ENCODE measurements at places on chromosomes 1 and 21.

- DNase-seq = no peak
These were observed 6.8 kb upstream of the TEKT2 start for GRCh38 chr1:36076979-36077573.

DNA sequence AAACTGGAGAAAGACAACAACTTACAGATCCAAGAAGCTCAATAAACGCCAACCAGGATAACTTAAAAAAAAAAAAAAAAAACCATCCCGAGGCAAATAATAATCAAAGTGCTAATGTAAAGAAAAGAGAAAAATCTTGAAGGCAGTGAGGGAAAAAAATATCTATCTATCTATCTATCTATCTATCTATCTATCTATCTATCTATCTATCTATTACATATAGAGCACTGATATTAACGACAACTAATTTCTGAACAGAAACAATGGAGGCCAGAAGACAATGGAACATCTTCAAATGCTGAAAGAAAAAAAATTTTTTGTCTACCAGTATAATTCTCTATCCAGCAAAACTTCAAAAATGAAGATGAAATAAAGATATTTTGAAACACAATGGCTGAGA is 18.0 kb downstream of the PACC1 start:
- peak; percentile 19 for DNase-seq

DNA sequence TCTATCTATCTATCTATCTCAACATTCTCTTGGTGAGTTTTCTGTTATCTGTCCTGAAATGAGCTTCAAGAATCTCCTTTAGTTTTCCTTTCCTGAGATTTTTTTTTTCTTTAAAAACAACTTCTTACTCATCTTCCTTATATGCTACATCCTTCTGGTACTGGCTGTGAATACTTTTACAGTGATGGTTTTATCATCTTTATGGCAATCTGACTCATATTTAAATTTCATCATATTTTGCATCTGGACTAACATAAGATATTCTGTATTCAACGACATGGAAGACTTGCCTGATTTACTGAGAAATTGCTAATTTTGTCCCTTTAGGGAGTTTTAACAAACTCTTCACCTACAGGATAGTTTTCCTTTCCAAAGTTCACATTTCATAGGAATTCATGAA is 33.0 kb downstream of the PDE4B start:
- peak; percentile 59 for DNase-seq

- peak; percentile 70 for DNase-seq
These were observed 5.7 kb upstream of the TPRG1L start for GRCh38 chr1:3618881-3619671.

GRCh38 chr1:25099343-25099951 is 132.9 kb downstream of the SYF2 start:
- DNase-seq = no peak

DNA sequence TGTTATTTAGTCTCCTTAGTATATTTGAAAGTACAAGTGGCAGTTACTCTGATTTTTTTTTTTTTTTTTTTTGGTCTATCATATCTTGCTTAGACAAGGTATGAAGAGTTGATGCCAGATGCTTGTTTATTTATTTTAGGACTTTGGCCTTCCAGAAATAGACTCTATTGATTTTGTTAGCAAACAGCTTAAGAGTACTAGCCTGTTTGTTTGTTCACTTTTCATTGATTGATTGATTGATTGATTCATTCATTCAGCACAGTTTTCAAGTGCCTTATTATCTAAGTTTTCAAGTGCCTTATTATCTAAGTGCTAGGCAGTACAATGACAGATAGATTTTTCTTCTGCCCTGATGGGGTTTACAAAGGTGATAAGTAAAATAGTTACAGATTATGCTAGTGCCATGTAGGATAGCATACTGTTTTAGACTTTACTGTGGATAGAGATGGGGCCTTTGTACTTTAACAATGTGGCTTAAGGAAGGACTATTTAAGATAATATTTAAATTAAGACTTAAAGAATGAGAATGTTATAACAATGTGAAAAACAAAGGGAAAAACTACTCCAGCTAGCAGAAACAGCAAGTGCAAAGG is 50.5 kb downstream of the MTF2 start:
- DNase-seq = no peak

GRCh38 chr1:164515231-164515630 is 43.8 kb upstream of the PBX1 start:
- no peak for DNase-seq

GRCh38 chr1:234433563-234434285 is 45.3 kb downstream of the TARBP1 start:
- peak; percentile 70 for DNase-seq

DNA sequence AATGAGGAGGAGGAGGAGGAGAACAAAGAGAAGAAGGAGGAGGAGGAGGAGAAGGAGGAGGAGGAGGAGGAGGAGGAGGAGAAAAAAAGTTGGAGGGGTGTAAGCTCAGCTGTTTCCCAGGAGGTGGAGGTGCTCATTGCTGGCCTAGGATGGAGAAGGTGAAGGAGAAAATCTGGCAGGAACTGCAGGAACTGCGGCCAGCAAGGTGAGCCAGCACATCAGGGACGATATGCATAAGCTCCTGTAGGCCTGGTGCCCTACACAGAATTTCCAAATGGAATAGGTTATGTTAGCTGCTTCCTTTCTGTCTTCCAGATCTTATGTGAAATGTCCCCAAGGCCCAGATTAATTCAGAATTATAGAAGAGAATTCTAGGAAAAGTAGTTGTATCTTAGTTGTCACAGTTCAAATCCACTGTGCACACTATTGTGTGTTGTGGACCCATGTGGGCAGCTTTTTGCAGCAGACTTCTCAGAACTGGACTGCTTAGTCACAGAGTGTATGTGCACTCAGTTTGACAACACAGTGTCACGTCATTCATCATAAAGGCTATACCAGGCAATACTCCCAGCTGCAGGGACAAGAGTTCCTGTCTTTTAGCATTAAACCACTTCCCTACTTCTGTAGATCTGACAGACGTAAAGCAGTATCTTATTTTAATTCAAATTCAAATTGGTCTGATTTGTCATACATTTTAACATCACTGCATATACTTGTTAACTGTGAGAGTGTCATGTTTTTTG is 303.7 kb downstream of the HLX start:
- DNase-seq = no peak

DNA sequence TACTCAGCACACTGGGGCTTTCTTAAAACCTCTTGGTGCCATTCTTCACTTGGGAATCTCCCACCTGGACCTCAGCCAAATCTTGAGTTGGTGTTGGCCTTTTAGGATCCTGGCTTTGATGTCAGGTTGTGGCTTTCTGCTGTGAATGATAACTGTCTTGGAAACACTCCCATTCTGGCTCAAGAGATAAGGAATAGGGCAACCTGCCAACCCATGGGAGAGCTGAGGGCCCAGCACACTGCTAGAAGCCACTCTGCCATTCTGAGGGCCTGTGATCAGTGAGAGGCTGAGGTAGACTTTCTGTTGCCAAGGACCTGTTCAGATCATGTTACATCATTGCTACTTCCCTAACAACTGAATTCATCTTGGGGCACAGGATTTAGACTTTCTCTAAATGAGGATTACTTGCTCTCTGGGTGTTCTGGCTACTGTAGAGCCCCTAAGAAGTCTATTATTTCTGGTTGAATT is 45.8 kb downstream of the TTC39A start:
- DNase-seq = peak; percentile 28

GRCh38 chr1:38701088-38701487 is 158.5 kb downstream of the RRAGC start:
- DNase-seq = no peak

GRCh38 chr1:232596666-232597303 is 33.1 kb downstream of the SIPA1L2 start:
- no peak for DNase-seq

DNA sequence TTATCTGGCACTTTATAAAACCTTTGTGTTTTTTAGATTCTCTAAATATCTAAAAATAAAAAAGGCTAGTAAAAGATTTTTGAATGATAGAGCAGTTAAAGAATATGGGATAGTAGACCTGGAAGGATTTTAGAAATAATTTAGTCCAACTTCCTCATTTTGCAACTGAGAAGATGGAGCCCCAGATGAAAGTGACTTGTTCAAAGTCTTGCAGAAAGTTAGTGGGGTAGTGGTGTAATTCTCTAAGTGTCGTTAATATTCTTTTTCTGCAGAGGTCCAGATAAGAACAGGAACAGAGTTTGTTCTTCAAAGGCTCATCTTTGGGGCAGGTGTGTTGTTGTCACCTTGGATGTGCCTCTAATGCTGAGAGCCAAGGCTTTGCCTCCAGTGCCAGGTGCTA is 159.5 kb downstream of the DISC1 start:
- no peak for DNase-seq

GRCh38 chr1:92065042-92065441 is 10.2 kb downstream of the SETSIP start:
- DNase-seq = no peak

DNA sequence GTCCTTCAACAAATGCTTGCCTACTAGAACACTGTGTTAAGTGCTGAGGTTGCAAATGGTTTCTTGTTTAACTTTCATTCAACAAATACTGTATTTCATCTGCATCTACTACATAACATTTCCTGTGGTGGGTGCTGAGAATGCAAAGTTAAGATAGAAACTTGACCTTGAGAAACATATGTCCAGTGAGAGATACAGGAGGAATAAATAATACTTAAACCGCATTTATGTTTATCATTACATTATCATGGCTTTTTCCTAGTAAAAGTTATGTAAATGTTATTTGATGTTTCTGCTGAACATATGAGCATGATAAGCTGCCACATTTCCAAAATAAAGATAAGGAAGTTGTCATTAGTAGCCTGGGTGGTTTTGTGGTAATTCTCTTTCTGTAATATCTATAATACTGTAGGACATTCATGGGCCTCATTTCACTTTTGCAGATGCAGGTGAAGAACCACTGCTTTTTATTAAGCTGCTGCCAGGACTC is 590.4 kb downstream of the PLPP3 start:
- no peak for DNase-seq

DNA sequence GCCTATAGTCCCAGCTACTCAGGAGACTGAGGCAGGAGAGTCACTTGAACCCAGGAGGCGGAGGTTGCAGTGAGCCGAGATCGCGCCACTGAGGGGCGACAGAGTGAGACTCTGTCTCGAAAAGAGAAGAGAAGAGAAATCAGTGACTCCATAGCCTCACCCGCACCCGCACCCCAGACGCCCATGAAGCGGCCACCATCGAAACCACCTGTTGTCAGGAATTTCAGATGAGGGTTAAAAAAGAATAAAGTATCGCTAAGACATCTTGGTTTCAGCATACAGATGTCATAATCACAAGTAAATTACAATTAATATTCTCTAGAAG is 47.4 kb downstream of the NPHP4 start:
- no peak for DNase-seq

DNA sequence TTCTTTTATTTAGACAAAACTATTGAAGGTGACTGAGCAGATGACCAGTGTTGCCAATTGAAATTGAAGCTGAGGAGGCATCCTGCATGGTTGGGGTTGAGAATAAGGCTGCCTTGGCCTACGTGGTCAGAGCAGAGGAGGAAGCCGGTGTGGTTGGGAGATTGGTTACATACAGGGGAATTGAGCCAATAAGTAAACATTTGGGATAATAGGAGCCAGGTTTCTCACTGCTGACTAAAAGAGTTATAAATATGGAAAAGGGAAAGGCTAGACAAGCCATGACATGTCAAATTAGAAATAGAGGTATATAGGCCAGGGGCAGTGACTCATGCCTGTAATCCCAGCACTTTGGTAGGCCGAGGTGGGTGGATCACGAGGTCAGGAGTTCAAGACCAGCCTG is 15.8 kb downstream of the SNX7 start:
- DNase-seq = peak; percentile 89

DNA sequence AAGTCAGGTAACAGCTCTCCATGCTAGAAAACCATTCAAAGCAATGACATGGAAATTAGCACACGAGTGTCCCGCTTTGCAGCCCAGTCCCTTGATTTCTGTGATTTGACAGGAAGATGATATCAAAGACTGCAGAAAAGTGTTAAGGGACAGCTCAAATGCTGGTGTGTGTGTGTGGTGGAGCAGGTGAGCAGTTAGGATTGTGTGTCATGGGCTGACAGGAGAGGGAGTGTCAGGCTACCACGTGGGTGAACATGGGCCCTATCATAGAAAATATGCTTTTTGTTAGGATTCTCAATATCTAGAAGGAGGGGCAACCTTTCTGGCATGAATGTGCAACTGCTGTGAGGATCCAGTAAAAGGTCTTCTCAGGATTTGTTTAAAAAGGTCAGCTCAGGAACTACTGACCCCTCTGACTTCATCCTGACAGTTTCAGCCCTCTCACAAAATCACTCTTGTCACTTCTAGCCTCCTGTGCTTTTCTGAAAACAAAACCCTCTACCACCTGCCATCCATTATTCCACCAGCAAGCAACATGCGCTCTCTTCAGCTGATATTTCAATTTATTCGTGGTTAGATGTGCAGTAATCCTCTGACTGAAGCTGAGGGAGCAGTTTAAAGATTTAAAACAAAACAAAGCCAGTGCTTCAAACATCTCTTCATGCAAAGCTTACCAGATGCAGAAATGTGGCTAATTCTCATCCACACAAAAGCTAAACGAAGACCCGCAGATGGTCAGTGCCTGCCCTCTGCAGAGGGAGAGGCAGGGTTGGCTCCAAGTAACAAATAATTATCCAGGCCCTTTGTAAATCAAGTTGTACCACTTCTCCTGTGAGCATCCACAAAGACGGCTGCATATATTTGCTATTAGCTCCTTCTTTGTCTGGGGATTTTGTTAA is 397.9 kb downstream of the PTBP2 start:
- no peak for DNase-seq

DNA sequence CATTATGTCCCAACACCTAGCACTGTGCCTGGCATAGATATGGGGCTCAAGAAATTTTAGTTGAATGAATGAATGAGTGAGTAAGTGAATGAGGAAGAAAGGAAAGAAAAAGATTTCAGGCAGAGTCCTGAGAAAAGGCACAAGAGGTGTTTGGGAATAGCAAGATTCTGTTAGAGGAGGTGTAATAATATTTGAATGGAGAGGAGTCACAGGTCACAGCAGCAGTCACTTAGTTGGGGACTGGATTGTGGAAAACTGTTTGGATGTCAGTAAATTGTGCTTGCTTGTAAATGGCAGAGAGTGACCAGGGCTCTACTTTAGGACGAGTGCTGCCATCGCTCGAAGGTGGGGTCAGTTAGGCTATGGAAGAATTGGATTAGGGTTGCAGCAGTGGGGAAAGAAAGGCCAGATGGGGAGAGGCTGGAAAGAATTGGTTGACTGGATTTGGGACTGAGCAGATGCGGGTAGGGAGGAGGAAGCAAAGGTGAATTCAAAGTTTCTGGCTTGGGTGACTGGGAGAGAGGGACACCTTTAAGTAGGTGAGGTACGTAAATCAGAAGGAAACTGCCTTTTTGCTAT is 9.3 kb downstream of the CDC14A start:
- no peak for DNase-seq

GRCh38 chr21:39057121-39057520 is 126.1 kb downstream of the PSMG1 start:
- no peak for DNase-seq

All from astrocyte of the spinal cord (primary cell).